ENCODE measurements at places on chromosomes 1 and 21.

GRCh38 chr1:6143395-6143794 is 36.7 kb downstream of the CHD5 start:
- no peak for DNase-seq

GRCh38 chr1:97138515-97139032 is 417.0 kb downstream of the PTBP2 start:
- DNase-seq = peak; percentile 74

DNA sequence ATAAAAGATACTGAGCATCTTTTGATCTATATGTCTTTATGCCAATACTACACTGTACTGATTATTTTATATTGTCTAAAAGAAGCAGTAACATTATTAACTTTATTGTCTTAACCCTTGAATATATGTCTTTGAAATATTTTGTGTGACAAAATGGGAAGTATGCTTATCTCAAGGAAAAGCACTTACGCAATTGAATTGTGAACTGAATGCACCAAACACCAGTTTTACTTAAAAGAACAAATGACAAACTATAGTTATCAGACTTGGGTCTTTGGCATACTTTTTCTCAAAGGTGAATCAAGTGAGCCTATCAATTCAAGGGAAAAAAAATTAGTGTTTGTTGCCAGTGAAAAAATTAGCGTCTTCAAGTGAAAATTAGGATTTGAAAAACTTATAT is 9.2 kb upstream of the SLC6A9 start:
- no peak for DNase-seq

DNA sequence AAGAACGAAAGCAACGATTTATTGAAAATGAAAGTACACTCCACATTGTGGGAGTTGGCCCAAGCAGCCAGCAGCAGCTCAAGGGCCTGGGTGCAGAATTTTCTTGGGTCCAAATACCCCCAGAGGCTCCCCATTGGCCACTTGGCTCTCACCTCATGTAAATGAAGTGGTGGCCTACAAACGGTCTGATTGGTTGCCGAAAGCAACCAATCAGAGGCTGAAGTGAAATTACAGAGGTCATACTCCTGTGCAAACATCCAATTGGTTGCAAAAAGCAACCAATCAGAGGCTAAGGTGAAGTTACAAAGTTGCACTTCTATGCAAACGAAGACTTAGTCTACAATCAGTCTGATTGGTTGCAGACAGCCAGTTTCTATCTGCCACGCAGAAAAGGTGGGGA is 31.9 kb downstream of the FAM163A start:
- peak; percentile 21 for DNase-seq

GRCh38 chr1:217681806-217682205 is 50.7 kb downstream of the SPATA17 start:
- no peak for DNase-seq

DNA sequence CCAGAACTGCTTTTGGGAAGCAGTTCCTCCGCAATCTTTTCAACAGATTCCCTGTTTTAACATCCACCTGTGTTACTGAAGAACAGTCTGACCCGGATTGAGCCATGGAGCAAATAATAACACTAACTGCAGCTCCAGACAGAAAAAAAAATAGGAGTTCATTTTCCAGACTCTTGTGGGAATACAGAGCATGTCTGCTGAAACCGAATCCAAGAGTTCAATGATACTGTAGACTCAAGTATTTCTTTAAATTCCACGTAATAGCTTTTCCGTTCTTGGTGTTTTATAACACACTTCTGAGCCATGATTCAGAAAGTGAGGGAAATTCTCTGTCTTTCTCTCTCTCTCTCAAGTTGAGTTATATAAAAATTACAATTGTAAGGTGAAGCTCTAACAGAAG is 60.6 kb downstream of the DDAH1 start:
- DNase-seq = no peak

DNA sequence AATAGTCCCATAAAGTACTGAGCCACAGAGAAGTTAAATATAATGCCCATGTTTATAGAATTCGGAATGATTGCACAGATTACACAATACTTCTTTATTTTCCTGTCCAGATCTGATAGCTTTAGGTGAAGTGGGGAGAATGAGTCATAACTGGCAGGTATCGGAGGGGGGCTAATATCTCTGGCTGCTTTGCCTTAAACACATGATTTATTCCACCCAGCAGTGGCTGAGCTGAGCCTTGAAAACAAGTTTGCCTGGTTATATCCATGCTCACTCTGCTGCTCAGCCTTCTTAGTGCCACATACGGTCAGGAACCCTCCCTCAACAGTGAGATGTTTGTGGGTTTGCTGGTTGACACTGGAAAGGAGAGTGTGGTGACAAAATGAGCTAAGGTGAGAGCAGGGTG is 119.7 kb upstream of the ZNF648 start:
- DNase-seq = no peak
